ENCODE measurements at places on chromosomes 3 and 15.
A peak's percentile ranks its signal among the peaks of the same experiment; 100 is the strongest.

GRCh38 chr15:25235391-25235790, 203.4 kb downstream of the UBE3A start:
- DNase-seq: no peak

GRCh38 chr15:37135225-37135624, 34.9 kb upstream of the MEIS2 start:
- no peak for DNase-seq

- peak; percentile 60 for DNase-seq
These were observed 35.6 kb downstream of the SMAD3 start for GRCh38 chr15:67100801-67101581.

GRCh38 chr3:42152193-42152592, 61.0 kb downstream of the TRAK1 start:
- DNase-seq: no peak

DNA sequence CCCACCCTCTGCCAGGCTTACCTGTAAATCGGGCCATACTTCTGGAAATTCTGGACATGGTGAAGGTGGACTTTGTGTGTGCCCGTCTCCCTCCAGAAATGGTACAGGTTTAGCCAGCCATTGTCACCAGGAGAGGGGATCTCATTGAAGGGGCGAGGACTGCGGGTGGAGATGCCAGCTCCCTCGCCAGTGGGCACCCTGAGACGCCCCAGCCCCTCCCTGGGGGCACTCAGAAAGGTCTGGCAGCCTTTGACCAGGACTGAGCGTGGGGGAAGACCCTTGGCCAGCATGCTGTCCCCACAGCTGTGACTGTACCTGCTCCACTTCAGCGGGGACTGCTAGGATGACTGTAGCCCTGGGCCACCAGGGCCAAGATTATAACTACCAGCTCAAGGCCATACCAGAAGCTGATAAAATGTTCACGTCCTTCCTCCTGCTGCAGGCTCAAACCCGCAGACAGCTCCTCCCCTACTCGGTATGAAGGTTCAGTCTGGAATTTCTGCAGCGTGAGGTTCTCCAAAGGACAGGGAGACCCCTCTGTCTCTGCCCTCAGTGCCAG, at the start of gene CYP11A1:
CYP11A1 (minus strand) TSS at position 351 of the 559 bp plus-strand sequence; CDS start at position 290, 61 bp downstream.
- DNase-seq: no peak

- no peak for DNase-seq
These were observed 10.9 kb upstream of the BCL2A1 start for GRCh38 chr15:79981831-79982455.

GRCh38 chr3:87076946-87077345, 86.0 kb upstream of the VGLL3 start:
- DNase-seq: no peak

DNA sequence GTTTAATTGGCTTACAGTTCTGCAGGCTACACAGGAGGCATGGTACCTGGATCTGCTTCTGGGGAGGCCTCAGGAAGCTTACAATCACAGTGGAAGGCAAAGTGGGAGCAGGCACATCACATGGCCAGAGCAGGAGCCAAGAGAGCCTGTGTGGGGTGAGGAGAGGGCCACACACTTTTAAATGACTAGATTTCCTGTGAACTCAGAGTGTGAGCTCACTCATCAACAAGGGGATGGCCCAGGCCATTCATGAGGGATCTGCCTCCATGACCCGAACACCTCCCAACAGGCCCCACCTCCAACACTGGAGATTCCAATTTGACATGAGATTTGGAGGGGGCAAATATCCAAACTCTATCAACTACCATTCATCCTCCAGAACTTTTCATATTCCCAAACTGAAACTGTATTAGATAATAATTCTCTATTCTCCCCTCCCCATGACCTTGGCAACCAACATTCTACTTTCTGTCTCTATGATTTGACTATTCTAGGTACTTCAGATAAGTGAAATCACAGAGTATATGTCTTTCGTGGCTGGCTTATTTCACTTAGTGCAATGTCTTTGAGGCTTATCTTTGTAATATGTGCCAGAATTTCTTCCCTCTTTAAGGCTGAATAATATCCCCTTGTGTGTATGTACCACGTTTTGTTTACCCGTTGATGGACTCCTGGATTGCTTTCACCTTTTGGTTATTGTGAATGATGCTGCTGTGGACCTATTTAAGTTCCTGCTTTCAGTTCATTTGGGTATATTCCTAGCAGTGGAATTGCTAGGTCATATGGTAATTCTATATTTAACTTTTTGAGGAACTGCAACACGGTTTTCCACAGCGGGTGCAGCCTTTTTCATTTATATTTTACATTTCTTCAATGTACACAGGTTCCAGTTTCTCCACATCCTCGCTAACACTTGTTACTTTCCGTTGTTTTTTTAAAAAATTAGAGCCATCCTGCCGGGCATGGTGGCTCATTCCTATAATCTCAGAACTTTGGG, 43.8 kb downstream of the TKT start:
- DNase-seq: no peak

DNA sequence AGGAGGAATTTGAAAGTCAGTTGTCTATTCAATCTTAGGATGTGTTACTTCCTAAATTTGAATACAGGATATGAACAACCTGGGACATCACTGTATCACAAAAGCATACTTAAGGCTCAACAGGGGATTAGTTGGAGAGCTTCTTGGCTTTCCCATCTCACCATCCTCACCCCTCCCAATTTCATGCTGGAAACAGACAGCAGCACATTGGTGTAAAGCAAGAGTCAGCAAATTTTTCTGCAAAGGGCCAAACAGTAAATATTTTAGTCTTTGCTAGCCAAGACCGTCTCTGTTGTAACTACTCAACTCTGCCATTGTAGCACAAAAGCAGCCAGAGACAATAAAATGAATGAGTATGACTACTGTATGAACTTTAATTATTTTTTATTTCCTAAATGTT, 94.9 kb downstream of the ERC2 start:
- no peak for DNase-seq

DNA sequence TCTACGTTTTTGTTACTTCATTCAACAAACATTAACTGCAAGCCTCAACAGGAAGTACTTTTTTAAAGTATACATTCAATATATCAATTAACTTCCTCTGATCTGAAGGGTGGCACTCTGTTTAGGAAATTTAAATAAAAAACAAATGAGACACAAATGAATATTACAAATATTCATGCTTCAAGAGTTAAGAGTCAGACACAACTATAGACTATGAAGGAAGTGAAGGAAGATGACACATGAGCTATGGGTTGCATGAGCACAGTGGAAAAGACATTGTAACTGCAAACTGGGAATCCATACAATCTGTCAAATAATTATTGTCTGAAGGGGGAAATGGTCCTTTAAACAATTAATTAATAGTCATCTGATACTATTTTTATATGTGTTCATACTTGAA, 26.8 kb upstream of the ALCAM start:
- no peak for DNase-seq

DNA sequence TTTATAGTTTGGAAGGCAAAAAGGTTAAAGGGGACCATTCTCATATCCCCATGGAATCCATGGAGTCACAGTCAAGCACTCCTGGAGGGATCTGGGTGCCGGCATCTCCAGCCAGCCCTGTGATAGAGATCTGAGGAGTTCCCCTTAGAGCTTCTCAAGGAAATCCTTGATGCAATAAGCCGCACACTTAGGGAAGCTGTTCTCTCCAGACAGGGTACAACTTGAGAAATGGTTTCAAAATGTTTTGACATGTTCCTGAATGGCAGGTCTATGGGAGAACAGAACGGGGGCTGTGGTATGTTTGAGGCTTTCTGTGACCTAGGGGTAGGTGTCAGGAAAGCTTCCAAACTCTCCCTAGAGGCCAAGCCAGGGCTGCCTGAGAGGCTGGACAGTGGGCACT, 292.9 kb downstream of the TLE3 start:
- no peak for DNase-seq

- DNase-seq: no peak
These were observed 11.3 kb downstream of the SEMA4B start for GRCh38 chr15:90212221-90213098.

GRCh38 chr3:51099794-51100535, 285.1 kb upstream of the MANF start:
- DNase-seq: no peak

GRCh38 chr3:49654955-49655556, 19.1 kb upstream of the APEH start:
- no peak for DNase-seq

- DNase-seq: no peak
These were observed at the start of gene SPATA16 for GRCh38 chr3:173140986-173141385. SPATA16 (minus strand) TSS chr3:173141235; CDS start chr3:173117731, 23,504 bp downstream.
